ENCODE measurements at places on chromosomes 7 and 10.

- DNase-seq = no peak
These were observed 79.3 kb upstream of the TNS3 start for GRCh38 chr7:47661051-47661714.

GRCh38 chr10:123994417-123995081 is 98.8 kb downstream of the CHST15 start:
- DNase-seq = peak; percentile 50

GRCh38 chr10:89035461-89035860 is 44.9 kb downstream of the FAS start:
- no peak for DNase-seq

GRCh38 chr10:7085147-7085912 is 325.5 kb downstream of the SFMBT2 start:
- no peak for DNase-seq

- DNase-seq = no peak
These were observed 2.5 kb downstream of the EIF3B start for GRCh38 chr7:2357165-2357564.

- DNase-seq = no peak
These were observed 12.1 kb upstream of the SYPL1 start for GRCh38 chr7:106124186-106124585.

DNA sequence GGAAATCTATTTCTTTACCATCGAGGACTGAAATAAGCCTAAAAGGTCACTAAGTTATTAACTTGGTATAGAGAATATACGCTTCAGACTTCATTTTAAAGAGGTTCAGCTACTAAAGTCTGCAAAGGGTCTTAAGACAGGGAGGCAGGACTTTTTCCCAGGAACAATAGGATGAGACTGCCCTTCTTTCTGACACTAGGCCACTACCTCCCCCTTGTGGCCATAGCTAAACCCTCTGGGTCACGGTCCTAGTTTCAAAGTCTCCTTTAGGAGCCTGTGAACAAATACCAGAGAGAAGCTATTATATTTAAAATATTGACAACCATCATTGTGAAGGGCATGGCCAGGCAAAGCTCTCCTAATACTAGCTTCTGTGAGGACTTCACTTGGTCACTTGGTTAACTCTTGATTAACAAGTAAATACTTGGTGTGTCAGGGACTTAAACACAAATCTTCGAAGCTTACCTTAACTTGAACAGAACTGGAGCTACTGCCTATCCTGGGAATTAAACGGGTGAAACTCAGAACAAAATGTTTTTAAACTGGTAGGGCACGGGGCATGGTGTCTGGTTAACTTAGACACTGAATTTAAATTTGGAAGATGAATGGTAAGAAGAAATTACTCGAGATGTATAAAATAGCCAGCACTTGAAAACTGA is 75.6 kb downstream of the CCDC6 start:
- DNase-seq = no peak

- DNase-seq = no peak
These were observed 11.5 kb downstream of the TMEM176B start for GRCh38 chr7:150788474-150789269.

DNA sequence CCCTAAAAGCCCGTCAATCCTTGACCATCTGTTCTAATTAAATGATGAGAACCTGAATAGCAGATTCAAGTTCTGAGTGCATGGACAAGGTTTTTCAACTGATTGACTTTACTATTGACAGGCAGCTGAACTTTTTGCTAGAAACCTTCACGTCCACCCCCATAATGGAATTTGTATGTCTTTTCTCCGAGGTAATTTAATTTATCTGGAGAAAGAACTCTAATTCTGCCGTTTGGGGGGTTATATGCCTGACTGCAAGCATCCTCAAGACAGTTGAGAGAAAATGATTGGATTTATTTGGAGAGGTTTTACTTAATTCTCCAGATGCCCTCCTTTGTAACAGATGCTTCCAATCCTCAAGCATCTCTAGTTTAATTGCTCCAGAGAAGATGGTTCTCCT is 1053.4 kb upstream of the AUTS2 start:
- no peak for DNase-seq

DNA sequence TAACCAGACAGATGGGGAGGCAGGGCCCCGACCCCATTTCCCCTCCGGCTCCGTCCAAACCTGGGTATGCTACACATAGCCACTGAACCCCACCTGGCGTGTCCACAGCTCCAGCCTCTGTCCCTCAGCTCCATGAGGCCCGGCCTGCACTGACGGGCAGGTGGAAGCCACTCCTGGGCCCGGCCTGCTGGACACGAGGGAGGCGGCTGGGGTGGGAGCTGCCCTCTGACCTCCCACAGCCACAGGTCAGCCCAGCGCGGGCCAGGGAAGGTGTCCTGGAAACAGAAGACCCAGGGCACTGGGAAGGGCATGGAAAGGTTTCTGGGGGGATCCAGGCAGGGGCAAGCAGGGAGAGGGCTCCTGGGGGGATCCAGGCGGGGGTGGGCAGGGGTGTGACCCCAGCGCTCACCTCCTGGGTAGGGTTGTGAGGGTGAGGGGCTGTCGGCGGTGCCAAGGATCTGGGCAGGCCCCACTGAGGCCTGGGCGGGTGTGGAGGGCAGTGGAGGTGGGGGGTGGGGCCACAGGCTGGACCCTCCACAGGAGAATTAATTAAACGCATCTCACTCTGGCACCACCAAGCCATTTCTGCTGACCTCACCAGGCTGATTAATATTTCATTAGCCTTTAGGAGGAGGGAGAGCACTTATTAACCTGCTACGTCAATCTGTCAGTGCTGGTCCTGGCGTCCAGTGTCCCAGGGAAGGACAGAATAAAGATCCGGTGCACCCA is 108.9 kb downstream of the UNCX start:
- no peak for DNase-seq

DNA sequence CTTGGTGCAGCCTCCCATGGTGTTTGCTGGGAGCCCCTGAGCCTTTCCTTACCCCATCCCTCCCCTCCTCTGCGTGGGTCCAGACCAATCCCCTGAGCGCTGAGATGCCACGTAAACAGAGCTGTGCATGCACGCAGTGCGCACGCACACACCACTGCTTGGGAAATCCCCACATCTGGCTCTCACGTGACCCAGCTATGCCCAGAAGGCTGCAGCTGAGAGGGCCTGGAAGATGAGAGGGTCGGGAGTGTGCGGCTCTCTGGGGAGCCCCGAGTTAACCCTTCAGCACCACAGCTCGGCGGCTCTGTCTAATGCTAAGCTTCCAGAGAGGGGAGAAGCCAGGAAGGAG is 177.2 kb downstream of the SH3PXD2A start:
- peak; percentile 59 for DNase-seq

DNA sequence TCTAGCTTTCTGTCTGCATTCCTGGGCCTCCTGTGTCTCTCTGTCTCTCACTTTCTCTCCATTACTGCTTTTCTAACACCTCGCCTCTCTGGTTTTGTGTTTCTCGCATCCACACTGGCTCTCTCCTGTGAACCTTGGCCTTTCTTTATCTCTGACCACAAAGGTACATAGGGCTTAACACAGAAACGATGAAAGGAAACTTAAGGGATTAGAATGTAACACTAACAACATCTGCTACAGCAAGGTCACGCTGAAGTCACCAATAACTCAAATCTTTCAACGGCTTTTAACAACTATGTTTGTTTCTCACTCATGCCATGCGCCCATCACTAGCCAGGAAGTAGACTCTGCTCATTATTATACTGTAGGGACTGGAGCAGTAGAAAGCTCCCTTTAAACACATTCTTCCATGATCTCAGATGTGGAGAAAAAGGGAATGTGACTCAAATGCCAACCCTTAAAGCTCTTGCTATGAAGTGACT is 9.3 kb upstream of the OR6V1 start:
- DNase-seq = no peak

GRCh38 chr7:112517487-112517886 is 36.7 kb downstream of the LSMEM1 start:
- no peak for DNase-seq

- DNase-seq = no peak
These were observed 10.3 kb upstream of the RRP12 start for GRCh38 chr10:97411406-97411805.

DNA sequence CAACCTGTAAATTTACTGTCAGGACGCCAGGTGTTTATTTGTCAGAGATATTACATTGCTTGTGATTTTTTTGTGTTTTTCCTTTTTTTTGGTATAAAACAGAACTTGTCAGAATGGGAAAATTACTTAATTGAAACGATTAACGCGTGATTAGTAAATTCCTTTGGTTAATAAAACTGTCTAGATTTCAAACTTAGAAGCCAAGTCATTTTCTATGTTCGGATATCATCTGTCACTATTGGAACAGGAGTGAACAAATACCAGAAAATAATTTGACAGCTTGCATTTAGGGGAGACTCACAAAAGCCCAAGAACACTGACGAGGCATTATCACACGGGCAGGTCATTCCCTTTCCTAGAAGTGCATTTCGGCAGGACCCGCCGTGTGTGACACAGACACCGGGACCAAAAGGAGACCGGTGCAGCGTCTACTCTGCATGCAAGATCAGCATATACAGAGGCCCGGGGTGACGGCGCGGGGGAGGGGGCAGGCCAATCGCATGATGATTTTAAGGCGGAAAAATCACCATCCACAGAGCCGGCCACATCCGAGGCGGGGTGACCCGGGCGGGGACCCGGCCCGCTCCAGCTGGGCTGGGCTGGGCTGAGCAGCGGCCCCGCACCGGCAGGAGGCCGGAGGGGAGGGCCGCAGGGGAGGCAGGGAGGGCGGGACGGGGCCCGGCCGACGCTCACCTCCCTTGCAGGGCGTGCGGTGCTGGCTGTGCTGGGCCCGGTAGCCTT is 841 bp downstream of the GLUD1 start:
- DNase-seq = no peak

GRCh38 chr7:41867639-41868280 is 164.9 kb upstream of the INHBA start:
- no peak for DNase-seq

DNA sequence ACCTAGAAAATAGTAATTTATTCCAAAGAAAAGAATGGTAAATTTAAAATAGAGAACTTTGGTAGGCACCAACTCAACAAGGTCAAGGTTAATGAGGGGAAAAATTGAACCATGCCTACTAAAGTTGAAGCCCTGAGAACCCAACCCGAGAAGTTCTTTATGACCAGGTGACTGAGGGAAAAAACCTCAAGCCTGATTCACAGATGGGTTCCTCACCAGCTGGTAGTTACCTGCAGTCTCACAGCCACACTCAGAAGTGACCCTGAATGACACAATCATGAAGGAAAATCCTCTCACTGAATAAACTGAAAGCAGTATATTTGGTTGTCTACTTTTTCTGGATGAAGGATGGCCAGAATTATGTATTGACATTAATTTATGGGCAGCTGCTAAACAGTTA is 7.0 kb downstream of the C10orf67 start:
- DNase-seq = no peak

- no peak for DNase-seq
These were observed 1.8 kb downstream of the PNLIPRP3 start for GRCh38 chr10:116429288-116429977.

GRCh38 chr10:100254191-100254590 is 13.2 kb downstream of the CWF19L1 start:
- DNase-seq = no peak

DNA sequence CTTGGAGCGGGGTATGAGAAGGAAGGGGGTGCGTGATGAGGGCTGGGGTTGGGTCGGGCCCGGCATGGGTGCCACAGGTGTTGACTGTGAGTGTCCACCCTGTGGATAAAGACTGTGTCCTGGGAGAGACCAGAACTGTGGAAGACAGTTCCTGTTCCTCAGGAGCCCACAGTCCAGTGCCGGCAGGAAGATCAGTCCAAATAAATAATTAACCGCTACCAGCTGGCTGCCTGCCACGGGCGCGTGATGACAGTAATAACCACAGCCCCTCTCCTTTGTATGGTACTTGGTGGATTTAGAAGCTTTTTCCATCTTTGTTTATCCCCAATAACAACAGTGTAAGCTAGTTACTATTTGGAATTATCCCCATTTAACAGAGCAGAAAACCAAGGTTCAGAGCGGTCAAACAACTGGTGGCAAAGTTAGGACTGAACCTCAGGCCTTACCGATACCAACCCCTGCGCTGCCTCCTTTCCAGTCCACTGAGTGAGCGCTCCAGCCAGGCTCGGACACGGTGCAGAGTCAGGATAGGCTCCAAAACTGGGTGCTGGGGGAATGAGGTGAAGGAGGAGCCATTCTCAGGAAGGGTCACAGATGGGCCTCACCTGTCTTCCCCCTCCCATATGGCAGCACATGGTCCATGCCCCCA is 5.1 kb downstream of the ZMIZ1 start:
- DNase-seq = no peak

DNA sequence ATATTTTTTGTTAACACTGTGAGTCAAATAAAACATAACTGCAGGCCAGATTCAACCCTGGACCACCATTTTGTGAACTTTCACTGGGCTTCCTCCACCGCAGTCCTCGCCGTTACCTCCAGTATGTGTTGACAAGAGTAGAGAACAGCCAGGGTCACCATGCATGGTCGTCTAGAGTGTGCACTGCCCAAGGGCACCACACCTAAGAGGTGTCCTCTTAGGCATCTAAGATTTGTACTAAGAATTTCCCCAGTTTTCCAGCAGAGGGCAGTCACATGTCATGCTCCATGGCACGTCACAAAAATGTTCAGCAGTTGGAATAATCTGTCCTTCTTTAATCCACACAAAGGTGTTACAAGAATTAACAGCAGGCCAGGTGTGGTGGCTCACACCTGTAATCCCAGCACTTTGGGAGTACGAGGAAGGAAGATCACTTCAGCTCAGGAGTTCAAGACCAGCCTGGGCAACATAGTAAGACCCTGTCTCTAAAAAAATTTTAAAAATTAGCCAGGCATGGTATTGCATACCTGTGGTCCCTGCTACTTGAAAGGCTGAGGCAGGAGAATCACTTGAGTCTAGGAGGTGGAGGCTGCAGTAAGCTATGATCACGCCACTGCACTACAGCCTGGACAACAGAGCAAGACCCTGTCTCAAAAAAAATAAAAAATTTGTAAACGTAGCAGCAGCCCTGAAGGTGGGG is 71.2 kb upstream of the FOXK1 start:
- peak; percentile 69 for DNase-seq

DNA sequence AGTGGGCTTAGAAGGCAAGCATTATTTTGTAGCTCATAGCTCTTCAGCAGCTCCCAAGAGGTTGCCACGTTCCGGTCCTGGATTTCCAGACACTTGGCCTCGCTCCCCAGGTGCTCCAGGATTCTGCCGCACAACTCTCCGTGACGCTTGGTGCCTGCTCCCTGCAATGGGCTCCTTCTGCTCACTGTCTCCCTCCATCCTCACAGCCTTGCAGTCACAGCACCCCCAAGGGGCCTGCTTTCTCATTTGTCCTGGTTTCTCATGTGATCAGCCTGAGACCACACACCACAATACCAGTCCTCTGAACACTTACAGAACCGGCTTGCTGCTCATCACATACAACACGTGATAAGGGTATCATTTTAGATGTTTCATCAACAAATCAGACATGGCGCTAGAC is 9.8 kb downstream of the IGFBP3 start:
- DNase-seq = no peak

- DNase-seq = peak; percentile 42
These were observed 56.4 kb downstream of the BBS9 start for GRCh38 chr7:33185786-33186185.

- no peak for DNase-seq
These were observed 53.8 kb downstream of the COL13A1 start for GRCh38 chr10:69855346-69856111.

DNA sequence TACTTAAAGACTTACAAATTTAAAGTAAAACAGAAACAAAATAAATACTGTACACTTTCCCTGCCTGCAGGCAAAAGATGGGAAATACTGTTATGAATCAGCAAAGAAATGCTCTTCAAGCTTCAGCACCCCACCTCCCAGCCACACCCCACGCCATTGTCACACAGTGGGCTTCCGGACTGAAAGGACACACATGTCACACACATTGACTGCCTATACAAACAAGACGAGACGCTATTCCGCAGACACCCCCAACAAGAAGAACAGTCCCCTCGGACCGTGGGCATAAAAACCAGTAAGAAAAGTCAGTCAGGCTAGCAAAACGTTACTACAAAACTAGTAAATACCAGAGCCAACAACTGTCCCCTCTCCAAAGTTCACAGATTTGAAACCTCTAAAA is 22.2 kb upstream of the PARP12 start:
- no peak for DNase-seq

Data from SHP77 treated with DMSO at 0.1 percent for 48 hours (cell line).